ENCODE measurements at places on chromosomes 13 and 19.

DNA sequence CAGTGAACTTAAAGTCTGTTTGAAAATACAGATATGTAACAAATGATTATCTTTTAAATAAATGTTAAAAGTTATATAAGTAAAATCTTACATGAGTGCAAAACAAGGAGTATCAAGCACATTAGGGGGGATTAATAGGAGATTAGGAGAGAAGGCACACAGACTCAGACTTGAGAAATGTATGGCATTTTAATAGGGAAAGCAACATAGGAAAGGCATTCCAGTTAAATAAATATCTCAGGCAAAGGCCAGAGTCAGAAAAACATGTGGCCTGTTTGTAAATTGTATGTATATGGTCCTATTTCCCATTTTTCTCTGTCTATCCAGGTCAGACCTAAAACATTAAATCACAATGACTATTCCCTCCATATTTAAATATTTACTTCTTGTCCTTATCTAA lies 462.7 kb downstream of the GPC6 start:
- no peak for DNase-seq

- DNase-seq: no peak
These were observed 19.8 kb upstream of the PLEKHF1 start for GRCh38 chr19:29645491-29645867.

DNA sequence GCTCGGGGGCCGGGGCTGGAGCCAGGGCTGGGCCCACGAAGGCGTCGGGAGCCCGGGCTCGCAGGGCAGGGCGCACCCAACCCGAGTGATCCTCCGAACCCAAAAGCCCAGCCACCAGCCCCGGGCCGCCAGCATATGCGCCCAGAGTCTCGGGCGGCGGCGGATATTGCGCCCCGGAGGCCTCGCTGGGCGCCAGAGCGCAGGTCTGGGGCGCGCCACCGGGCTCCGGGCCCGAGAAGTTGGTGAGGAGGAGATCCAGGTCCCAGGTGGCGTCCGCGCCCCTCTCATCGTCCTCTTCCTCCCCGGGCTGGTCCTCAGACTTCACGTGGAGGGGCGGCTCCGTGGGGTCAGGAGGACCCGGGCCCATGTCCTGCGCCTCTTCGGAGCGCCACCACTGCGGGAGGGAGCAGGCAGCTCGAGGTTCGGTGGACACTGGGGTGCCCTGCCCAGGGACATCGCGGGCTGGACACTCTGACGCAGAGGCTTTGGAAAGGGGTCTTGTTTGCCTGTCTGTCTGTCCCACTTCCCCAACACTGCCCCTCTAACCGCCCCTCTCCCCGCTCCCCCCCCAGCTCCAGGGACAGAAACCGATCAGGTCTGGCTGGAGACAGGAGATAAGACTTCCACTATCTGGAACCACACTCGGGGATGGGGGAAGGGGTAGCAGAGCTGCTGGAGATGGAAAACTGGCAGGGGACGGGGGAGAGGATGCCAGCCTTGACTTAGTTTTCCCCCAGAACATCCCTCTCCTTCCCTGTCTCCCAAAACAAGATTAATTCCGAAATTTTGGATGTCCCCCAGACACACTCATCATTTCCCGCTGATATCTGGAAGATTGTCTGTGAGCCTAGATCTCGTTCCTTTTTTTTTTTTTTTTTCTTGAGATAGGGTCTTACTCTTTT lies 1.0 kb downstream of the KLF1 start:
- no peak for DNase-seq

GRCh38 chr19:11673608-11674041 lies 65.1 kb downstream of the ZNF823 start:
- peak; percentile 56 for DNase-seq

DNA sequence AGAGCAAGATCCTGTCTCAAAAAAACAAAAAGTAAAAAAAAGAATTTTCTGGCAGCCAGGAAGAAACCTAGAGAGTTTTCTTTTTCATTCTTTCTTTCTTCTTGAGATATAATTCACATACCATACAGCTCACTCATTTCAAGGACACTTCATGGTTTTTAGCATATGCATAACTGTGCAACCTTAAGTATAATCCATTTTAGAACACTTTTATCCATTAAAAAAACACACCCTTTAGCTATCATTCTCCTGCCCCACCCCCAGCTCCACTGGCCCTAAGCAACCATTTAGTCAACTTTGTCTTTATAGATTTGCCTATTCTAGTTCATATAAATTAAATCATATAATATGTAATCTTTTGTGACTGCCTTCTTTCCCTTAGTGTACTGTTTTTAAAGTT lies 8.1 kb upstream of the IPO5 start:
- DNase-seq: peak; percentile 40

DNA sequence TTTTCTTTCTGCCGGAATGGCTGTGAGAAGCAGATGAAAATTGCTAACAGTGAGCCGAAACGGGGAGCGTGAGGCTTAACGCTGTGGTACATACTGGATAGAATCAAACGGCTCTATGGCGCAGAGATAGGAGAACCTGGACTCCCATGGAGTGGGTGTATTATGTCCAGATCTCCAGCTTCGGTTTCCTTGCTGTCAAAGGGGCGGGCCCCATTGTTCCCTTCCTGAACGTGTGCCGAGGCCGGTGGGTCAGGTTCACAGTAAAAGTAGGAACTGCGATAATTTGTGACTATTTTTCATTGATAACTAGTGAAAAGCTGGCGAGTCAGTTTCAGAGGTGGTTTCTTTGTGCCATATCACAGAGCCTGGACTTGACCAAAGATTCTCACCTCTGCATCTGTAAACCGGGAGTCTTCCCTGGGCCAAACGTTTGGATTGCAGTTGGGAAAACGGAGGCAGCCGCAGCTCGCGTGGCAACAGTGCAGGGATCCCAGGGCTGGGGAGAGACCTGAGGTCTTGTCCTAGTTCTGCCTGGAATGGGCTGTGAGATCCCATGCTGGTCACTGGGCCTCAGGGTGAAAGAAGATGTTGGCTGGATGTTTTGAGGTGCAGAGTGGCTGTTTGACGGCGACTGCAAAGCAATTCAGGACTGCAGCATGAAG lies 752 bp downstream of the RPL18A start:
- DNase-seq: no peak

DNA sequence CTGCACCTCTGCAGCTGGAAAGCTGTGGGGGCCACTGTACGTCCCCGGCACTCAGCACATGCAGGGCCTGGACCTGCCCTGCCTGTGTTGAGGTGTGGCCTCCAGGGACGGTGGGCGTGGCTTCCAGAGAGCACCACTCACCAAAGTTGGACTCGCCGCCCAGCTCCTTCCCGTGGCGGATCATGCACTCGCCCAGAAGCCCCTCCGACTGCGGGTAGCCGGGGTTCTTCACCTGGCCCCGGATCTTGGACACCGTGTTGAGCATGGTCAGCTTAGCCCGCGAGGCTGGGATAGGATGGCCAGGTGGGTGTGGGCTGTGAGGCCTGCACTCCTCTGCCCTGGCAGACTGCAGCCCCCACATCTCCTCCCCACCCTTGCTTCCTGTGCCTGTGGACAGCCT lies 22.0 kb downstream of the MPND start:
- DNase-seq: no peak

Measured in astrocyte of the spinal cord (primary cell).